ENCODE measurements at places on chromosomes 4 and X. TPM values are rescaled to one million over a fixed set of nuclear protein-coding genes. Genes with fewer than 3 reads are reported as not detected.

The HAND2 gene
- total RNA-seq: not detected

The XPNPEP2 gene
- 0.16 TPM for total RNA-seq

The TBC1D14 gene
- total RNA-seq: 34.7 TPM

The TSR2 gene
- total RNA-seq: 32.5 TPM

The POU4F2 gene
- not detected for total RNA-seq

The USP17L5 gene
- total RNA-seq: not detected

The MAGEB17 gene
- not detected for total RNA-seq

The RASGEF1B gene
- 6.2 TPM for total RNA-seq

Data from activated CD8-positive, alpha-beta T cell treated with anti-CD3 and anti-CD28 coated beads for 36 hours (primary cell).